ENCODE measurements at places on chromosomes 2 and 18.
A peak's percentile ranks its signal among the peaks of the same experiment; 100 is the strongest.

DNA sequence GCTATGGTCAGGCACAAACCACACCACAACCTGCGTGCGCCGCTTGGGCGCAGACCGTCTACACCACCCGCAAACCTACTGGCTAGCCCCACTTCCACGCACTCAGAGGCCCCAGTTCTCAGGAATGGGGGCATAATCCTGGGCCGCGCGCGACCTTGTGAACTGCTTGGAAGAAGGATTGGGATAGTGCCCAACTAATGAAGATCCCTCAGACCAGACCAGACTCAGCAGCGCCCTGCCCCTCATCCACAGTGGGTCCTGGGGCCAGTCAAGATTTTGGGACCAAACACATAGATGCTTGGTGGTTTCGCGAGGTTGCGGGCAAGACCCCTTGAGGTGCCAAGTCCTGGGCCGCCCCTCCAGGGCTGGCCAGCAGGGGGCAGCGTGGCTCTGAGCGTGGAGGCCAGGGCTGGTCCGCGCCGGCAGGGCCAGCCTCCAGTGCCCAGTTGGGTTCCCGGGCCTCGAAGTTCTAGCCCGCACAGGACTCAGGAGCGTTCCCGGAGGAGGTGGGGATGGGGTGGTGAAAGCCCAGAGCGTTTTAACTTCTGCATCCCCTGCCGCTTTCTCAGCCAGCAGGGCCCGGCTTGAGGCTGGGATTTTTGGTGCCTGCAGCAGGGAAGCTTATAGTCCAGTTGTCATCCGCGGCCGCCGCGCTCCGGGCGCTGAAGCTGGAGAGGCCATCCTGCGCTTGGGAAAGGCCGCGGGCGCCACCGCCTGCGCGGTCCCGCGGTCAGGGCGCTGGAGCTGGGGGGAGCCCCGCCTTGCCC, 8.3 kb downstream of the OSR1 start:
- DNase-seq: peak; percentile 21

GRCh38 chr18:74251297-74252038, 40.3 kb downstream of the CYB5A start:
- DNase-seq: no peak

GRCh38 chr2:75079575-75079974, 119.7 kb downstream of the TACR1 start:
- DNase-seq: no peak

DNA sequence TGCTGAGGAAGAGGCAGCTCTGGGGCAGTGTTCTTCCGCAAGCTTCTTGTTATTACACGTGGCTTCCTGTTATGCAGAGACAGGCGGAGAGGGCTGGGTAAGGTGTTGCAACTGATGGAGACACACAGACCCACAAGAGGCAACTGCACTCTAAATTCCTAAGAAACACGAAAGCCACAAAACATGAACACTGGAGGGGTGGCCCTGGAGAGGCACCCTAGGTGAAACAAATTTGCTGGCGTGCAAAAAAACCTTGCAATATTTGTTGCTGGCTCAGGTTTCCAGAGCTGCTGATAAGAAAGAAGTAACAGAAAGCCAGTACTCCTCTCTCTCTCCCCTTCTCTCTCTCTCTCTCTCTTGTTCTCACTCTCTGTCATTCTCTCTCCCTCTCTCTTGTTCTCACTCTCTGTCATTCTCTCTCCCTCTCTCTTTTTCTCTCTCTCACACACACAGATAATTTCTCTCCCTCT, 31.8 kb downstream of the ARHGAP25 start:
- DNase-seq: no peak

DNA sequence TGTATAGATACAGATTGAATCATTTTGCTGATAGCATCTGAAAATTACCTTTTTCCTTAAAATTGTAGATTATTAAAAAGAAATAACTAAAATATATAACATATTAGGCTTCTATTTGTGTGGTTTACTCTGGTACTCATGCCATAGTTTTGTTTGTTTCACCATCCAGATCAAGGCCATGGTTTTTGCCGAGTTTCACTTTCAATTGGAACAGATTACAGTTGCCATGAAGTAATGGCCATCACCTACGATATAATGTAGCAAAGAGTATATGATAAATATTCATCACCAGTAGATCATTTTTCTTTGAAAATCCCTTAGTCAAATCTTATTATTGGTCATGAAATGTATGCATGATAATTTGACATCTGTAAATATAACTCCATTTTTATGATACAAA, 11.9 kb upstream of the DNAH7 start:
- DNase-seq: no peak

DNA sequence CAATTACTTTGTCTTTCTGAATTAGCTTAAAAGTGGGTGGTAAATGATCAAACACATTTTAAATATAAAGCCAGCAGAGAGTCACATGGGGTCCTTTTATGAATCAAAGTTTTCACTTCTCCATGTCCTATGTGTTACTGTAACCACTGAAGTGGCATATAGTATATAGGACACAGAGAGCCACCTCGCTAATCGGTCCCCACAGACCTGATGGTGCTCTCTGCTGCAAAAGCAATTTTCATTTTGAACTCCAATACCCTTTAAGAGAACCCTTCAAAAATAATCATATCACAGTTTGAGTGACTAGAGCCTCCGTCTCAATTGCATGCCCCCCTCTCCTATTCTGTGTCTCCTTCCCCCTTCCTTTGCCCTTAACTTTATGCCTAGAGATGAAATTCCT, 272.8 kb downstream of the ERBB4 start:
- no peak for DNase-seq

- DNase-seq: no peak
These were observed 213.8 kb upstream of the HAAO start for GRCh38 chr2:43005975-43006833.

GRCh38 chr2:218402911-218403411, 3.3 kb downstream of the CTDSP1 start:
- DNase-seq: no peak

- peak; percentile 12 for DNase-seq
These were observed 375.0 kb downstream of the CTNNA2 start for GRCh38 chr2:79887747-79888374.

GRCh38 chr2:50754514-50754913, 277.4 kb downstream of the NRXN1 start:
- no peak for DNase-seq

DNA sequence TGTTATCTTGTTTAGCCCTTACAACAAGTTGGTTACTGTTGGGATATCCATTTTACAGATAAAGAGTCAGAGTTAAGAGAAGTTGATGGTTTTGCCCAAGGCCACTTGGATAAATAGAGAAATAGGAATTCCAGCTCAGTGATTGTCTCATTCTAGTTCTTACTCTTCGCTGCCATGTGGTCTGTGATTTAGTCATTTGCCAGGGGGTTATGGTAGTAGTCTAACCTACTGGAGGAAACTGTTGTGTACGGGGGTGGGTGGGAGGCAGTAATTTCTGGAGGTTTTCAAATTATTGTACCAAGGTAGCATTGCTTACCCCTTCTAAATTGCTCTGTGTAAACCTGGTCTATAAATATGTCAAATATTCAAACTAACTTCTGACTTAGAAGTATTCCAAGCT, 110.4 kb downstream of the MAP2 start:
- DNase-seq: no peak

GRCh38 chr2:174600349-174600748, 2.7 kb upstream of the WIPF1 start:
- no peak for DNase-seq

GRCh38 chr2:18445433-18446320, 114.8 kb downstream of the RDH14 start:
- DNase-seq: no peak

- DNase-seq: no peak
These were observed 197.6 kb downstream of the LDLRAD4 start for GRCh38 chr18:13416208-13416607.

- no peak for DNase-seq
These were observed 3.9 kb upstream of the RPL31 start for GRCh38 chr2:100998235-100998573.
